ENCODE measurements at places on chromosomes 7 and 10. TPM values are rescaled to one million over a fixed set of nuclear protein-coding genes. Genes with fewer than 3 reads are reported as not detected.

Gene CALN1
- not detected for total RNA-seq

Gene ANKRD61
- 0.50 TPM for total RNA-seq

Gene GPER1
- total RNA-seq, result 0.89 TPM

Gene TMEM184A
- total RNA-seq, result 12.6 TPM

Gene ANKRD30A
- 0.88 TPM for total RNA-seq

Gene PTPRN2
- 0.93 TPM for total RNA-seq

Gene GLRX3
- 216 TPM for total RNA-seq

Gene ADAMTS14
- 0.07 TPM for total RNA-seq

Gene CUZD1
- total RNA-seq, result 1.8 TPM

Gene ANXA8L1
- total RNA-seq, result 95.5 TPM

Gene SLC26A3
- total RNA-seq, result not detected

Gene ADARB2
- not detected for total RNA-seq

Gene RP9
- 35.8 TPM for total RNA-seq

Gene CUBN
- total RNA-seq, result 0.02 TPM

Gene HTRA1
- 64.3 TPM for total RNA-seq

Gene PTN
- not detected for total RNA-seq

Gene GNAI1
- 39.4 TPM for total RNA-seq

Gene FAM107B
- total RNA-seq, result 165 TPM

Gene MMD2
- not detected for total RNA-seq

Gene AKR1E2
- total RNA-seq, result 6.3 TPM

Gene PRTFDC1
- total RNA-seq, result 17.1 TPM

Gene AKR1D1
- not detected for total RNA-seq

All from A549 treated with RU486 at 1 μM for 4 hours (cell line).